ENCODE measurements at places on chromosomes 4 and X. TPM values are rescaled to one million over a fixed set of nuclear protein-coding genes. Genes with fewer than 3 reads are reported as not detected.

The ITGB1BP2 gene
- 3.7 TPM for total RNA-seq

The MMAA gene
- total RNA-seq, result 14.9 TPM

The PDCL2 gene
- not detected for total RNA-seq

The GRID2 gene
- total RNA-seq, result not detected

The SPANXA1 gene
- total RNA-seq, result not detected

The REELD1 gene
- 0.46 TPM for total RNA-seq

The GPR50 gene
- not detected for total RNA-seq

The RHOXF1 gene
- total RNA-seq, result not detected
